ENCODE measurements at places on chromosomes 3 and 15. TPM values are rescaled to one million over a fixed set of nuclear protein-coding genes. Genes with fewer than 3 reads are reported as not detected.
A peak's percentile ranks its signal among the peaks of the same experiment; 100 is the strongest.

DNA sequence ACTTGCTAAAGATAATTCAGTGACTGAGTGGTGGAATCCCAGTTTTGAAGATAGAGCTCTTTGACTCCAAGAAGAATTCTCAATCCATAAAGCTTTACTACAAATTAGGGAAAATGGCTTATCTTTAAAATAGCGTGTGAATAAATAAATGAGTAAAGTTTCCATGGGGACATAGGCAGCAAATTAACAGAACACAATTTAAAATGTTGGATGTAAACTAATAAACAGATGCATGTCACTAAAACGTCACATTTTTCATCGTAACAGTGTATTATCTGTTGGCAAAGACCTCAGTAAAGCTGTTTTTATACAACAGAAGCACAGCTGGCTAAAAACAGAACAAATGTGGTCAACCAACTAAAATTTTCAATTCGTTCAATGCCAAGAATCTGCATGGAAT is 913.9 kb upstream of the CFAP20DC start:
- DNase-seq, result no peak

GRCh38 chr3:52277071-52277964 is 1.1 kb downstream of the WDR82 start:
- DNase-seq, result no peak

DNA sequence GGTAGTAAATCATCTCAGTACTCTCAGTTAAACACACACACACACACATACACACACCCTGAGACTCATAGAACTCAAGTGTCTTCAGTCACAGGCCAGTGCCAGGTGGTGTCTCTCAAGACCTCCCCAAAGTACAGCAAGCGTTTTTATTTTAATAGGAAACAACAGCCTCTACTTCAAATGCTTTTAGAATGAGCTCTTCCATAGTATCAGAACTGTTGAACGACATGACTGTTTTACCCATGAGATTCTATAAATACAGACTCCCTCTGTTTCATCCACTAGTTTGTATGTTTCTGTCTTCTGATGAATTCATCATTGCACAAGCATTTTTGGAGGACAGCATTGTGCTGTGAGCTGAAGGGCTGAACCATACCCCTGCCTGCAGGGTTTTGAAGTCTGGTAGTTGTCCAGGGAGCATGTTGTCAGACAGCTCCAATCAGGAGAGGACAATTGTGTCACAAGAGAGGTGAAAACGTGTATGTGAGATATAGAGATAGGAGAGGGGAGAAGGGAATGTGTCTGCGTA is 201.0 kb upstream of the BCL6 start:
- DNase-seq, result no peak

GRCh38 chr15:26621816-26622215 is 151.1 kb downstream of the GABRB3 start:
- DNase-seq, result no peak

The ANKRD34C gene
- not detected for total RNA-seq

GRCh38 chr3:51706788-51707731 is at the start of gene GRM2:
GRM2 (plus strand) TSS chr3:51707068; CDS start chr3:51708984, 1,916 bp downstream.
- peak; percentile 70 for DNase-seq

- DNase-seq, result no peak
Measured at GRCh38 chr3:59845386-59845785, 795.6 kb upstream of the CFAP20DC start.

All from suprapubic skin (tissue), 4 donors.